ENCODE measurements at places on chromosomes 6 and 20.

- no peak for DNase-seq
Observed at GRCh38 chr6:47455533-47456209, 21.9 kb upstream of the CD2AP start.

DNA sequence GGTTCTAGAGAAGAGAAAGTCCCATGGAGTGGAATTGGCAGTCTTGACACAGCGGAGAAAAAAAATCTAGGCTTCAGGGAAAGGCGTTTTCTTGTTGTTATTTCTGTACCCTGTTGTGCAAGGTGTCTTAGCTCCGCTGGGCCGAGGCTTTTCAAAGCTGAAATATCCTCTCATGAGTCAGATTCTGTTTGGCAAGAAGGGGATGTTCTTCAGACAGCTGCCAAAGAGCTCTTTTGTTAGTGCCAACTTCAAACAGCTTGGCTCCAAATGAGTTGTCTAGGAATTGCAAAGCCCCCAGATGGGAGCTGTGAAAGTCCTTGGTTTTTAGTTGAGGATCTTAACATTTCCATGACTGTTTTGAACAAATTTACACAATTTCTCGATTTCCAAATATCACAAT, 45.6 kb downstream of the LRRN4 start:
- no peak for DNase-seq

DNA sequence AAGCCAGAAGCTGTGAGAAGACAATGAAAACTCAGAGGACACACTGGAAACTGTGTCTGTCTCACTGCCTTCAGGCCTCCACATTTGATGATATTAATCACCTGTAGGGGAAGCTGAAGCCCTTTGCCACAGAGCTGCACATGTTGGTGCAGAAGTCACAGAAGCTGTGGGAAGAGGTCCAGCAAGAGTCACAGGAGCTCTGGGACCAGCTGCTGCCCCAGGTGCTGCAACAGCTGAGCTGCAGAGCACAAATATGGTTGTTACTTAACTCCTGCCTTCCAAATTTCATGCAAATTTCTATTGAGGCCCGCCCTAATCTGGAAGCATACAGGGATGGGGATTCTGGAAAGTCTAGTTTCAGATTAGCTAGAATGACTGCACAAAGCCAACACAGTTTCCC, 169.3 kb downstream of the OGFRL1 start:
- DNase-seq = no peak

- DNase-seq = no peak
Observed at GRCh38 chr20:36904690-36905089, 28.8 kb downstream of the TLDC2 start.

DNA sequence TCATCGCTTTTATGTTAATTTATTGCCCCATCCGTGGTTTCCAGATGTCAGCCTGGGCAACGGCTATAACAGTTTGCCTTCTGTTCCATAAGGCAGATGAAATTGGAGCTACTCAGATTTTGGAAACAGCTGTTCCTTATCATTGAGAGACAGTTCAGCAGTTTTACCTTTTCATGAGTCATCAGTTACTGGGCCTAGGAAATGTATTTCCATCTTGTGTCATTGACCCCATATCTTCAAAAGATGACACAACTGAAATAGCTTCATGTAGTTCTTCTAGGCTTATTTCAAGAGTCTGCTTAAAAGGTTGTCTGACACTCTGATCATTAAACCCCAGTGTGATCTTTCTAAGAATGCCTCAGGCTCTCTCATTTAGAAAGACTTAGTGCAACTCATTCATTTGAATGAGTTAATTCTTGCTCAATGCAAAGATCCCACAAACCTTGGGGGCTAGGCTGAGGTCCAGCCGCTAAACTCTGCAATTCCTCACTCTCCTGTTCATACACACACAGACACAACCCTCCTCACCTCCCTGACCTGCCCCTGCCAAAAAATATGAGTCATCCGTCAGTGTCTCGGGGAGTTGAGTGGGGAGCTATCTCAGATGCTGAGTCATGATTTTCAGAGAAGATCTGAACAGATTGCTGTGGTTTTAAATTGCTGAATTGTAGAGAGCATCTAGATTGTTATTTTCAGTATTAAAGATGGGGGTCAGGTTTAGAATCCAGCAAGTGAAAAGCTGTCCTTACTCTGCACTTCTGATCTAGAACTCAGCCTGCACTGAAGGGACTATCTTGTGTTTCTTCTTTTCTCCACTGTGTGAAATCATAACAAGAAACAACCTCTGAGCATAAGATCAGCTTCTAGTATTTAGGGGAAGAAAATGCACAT, 61.8 kb downstream of the RPP40 start:
- no peak for DNase-seq

DNA sequence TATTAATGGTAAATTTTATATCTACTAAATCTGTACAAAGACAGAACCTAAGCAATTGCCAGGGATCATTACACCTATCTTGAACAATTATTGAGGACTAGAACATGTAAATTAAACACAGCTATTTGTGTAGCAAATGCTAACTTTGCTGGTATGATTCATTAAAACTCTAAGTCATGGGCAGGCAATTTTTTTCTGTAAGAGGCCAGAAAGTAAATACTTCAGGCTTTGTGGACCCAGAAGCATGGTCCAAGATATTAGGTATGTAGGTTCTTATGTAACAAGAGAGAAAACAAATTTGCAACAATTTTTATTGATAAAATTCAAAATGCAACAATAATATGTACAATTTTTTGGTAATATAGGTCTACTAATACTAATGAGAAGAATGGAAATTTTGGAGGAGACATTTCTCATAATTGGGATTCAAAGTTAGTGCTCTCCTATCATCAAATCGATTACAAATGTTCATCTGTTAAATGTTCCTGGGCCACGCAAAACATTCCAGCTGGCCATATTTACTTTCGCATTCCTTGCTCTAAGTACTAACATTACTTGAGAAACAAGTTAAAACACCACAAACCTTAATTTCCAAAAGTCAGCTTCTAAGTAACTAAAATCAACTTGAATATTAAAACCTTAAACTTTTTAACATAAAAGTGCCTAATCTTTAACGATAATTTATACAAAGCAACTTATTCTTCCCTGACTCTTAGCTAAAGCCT, 4.3 kb downstream of the TMEM30A start:
- no peak for DNase-seq

DNA sequence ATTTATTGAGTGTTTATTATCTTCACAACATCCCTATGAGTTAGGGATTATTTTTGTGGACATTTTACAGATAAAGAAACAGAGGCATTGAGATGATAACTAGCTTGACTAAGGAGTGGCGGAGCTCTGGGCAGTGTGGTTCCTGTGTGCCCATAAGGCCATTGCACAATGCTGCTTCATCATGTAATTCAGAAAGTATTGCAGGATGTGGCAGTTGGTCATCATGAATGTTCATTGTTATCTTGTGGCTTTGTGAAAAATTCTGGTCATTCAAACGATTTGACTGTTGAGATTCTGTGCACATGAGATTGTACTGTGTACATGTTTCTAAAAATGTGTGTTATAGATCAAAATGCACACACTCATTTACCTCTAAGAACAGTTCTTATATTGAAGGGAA, 150.8 kb downstream of the ESR1 start:
- no peak for DNase-seq

- DNase-seq = no peak
Observed at GRCh38 chr6:131116755-131117360, 18.4 kb upstream of the AKAP7 start.

GRCh38 chr6:169048185-169048864, 205.3 kb downstream of the THBS2 start:
- DNase-seq = no peak

- no peak for DNase-seq
Observed at GRCh38 chr6:46414398-46414797, 76.9 kb downstream of the RCAN2 start.

DNA sequence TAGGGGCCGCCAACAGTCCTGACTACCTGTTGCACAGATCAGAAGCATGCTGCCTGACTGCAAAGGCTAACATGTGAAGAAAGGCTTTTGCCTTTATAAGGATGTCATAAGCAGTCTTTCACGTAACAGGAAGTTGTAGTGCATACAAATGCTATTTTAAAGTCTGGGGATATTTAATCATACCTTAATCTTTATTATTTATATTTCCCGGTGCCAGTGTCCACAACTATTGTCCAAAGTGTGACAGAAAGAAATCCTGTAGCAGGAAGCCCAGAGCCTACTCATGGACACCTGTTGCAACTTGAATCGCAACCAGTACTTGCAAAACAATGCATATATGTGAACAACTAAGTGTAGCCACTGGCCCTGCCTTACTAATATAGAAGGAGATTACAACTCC, 235.8 kb downstream of the ALDH8A1 start:
- DNase-seq = no peak

GRCh38 chr20:56625837-56626236, 3.3 kb upstream of the TFAP2C start:
- DNase-seq = no peak

- DNase-seq = no peak
Observed at GRCh38 chr20:51360451-51361201, 181.9 kb downstream of the NFATC2 start.

- DNase-seq = no peak
Observed at GRCh38 chr6:15082708-15083107, 163.2 kb upstream of the JARID2 start.

- no peak for DNase-seq
Observed at GRCh38 chr6:137165375-137166246, 7.8 kb downstream of the IL22RA2 start.

GRCh38 chr6:163423696-163424095, 9.2 kb downstream of the QKI start:
- no peak for DNase-seq
